ENCODE measurements at places on chromosomes 3 and 15.

- DNase-seq, result no peak
These were observed 979.3 kb downstream of the IGSF11 start for GRCh38 chr3:118055381-118055780.

- DNase-seq, result no peak
These were observed 214.0 kb downstream of the EPHB1 start for GRCh38 chr3:135009014-135009413.

- no peak for DNase-seq
These were observed 272.6 kb downstream of the EPHA3 start for GRCh38 chr3:89380016-89380415.

GRCh38 chr3:31546725-31547124, 14.0 kb downstream of the STT3B start:
- no peak for DNase-seq

- no peak for DNase-seq
These were observed 121.4 kb upstream of the MEIS2 start for GRCh38 chr15:37221671-37222145.

DNA sequence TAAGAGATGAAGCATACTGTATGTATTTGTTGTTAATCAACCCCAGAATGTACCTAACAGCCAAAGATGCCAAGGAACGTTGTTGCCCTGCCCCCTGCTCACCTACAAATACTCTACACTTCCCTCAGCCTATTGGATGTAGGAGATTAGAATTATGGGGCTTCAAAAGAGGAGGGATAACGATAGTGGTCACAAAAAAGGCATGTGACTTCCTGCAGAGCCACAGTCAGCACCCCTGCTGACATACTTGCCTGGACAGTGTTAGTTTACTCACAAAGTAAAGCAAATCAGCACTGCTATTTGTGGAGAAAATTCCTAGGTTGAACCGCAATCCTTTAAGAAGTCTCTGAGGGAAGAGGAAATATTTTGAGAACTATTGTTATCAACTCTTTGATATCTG, 37.9 kb downstream of the PARP15 start:
- DNase-seq, result no peak

DNA sequence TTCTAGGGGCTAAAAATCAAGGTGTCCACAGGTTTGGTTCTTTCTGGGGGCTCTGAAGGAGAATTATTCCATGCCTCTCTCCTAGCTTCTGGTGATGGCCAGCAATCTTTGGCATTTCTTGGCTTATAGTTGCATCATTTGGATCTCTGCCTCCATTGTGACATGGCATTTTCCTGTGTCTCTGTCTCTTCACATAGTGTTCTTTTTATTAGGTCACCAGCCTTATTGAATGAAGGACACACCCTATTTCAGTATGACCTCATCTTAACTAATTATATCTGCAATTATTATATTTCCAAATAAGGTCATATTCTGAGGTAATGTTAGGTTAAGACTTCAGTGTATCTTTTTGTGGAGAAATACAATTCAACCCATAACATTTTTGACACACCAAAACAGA, 3.2 kb upstream of the GBE1 start:
- DNase-seq, result no peak

- no peak for DNase-seq
These were observed 9.3 kb upstream of the TM4SF18 start for GRCh38 chr3:149342413-149343380.

GRCh38 chr3:186299327-186299726, 62.7 kb downstream of the DGKG start:
- DNase-seq, result no peak

GRCh38 chr3:149307435-149307783, 26.0 kb downstream of the TM4SF18 start:
- DNase-seq, result no peak

GRCh38 chr15:38748710-38749109, 184.1 kb upstream of the RASGRP1 start:
- DNase-seq, result no peak

DNA sequence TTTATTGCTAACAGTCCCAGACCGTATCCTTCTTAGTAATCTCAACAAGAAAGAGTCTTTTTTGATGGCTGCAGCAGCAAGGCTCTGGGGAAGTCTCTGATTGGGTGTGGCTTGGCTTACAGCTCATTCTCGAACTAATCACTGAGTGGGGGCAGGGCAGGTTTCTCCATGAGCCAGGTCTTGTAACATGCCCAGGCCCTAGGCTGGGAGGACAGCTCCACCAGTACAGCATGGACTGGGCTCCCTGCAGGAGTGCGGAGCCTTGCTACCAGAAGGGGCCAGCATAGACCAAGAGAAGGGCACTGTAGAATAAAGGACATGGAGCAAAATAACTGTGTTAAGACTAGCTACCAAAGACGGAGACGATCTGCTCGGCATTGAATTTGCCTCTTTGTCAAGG, 7.2 kb downstream of the CD276 start:
- DNase-seq, result no peak

DNA sequence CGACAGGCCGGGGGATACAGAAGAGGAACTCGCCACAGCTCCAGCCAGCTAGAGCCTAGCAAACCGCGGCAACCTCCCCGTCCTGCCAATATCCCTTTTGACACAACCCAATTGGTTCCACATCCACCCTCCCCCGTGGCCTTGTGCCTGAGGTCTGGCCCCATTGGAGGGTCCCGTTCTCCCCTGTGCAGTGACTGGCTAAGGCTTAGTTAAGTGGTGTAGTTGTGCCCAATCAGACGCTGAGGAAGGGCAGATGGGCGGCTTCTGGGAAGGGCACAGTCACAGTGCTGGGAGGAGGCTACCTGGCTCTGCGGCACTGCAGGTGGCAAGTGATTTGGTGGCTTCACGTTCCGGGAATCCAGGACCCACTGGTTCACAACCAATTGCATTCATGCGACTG, 78.6 kb downstream of the SNRK start:
- DNase-seq, result no peak

DNA sequence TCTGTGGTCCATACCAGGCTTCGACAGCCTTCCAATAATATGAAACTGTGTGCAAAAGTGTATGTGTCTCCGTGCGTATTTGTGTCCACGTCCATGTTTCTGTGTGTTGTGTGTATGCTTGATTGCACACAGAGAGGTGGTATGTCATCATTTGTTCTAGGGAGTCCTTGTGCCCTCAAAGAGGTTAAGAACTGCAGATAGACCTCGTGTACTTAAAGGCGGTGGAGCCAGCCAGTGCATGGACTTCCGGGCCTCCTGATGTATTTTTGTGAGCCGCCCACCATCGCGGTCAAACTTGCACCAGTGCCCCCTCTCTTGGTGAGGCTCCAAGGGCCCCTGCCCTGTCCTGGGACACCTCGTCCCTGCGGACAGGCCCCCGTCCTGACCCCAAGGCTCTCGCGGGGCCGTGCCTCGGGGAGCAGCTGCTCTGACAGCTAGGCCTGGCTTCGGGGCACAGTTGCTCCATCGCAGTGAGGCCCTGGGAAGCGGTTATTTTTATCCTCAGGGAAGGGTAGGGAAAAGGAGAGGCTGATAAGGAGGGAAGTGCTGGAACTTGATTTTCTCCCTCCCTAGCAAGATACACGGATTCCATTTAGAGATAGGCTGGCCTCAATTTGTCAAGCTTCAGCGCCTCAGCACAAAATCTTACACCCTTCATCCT, 1.2 kb upstream of the RYK start:
- no peak for DNase-seq
